ENCODE measurements at places on chromosomes 3 and 15.

- DNase-seq = no peak
Observed at GRCh38 chr15:38376081-38376480, 77.8 kb upstream of the FAM98B start.

GRCh38 chr3:180383332-180384020 is 218.5 kb upstream of the TTC14 start:
- DNase-seq = no peak

DNA sequence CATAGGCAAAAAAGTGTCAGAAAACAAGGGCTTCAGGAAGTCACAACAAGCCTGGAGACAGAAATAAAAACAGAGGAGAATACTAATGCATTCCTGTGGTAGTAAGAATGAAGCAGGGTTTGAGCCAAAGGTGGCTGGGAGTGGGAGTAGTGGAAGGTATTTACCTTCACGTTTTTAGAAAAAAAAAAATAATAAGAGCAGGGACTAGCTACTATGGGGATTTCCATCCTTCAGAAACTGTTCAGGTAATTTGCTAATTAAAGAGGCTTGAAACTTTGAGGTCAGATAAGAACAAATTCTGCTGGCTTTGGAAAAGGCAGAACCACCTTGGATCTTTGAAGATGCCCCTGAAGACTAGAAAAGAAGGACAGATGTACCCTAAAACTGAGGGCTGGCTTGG is 18.4 kb downstream of the ILDR1 start:
- DNase-seq = no peak

DNA sequence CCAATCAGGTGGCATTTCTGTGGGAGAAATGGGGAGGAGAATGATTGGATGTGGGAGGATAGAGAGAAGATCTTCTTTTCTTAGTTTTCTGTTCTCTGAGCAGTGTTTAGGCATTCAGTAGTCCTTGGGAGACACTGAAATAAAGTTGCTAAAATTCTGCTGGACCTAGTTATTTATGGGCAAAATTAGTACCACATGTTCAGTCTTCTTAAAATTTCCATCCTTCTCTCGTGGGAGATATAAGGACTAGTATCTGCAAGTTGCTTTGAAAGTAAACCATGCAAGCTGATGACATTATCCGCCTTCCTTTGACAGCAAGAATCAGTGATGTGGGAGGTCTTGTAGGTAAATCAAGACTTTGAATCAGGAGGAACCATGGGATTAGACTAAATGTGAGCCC is 19.9 kb upstream of the CHST2 start:
- DNase-seq = no peak

DNA sequence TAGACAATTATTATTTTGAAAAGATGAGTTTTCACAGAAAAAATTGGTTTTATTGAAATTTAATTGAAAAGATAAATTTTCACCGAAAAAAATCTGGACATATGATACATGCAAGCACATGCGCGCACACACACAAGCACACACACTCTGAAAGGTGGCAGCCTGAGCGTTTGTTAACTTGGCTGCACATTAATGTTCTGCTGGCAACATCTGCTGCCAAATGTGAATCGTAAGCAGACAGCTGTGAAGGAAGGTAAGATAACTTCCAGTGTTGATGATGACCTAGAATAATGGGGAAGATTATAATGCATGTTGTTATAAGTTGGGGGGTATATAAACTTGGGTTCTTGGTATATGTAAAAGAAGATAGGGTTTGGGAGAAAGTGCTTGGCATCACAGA is 18.4 kb upstream of the CMTM7 start:
- no peak for DNase-seq

DNA sequence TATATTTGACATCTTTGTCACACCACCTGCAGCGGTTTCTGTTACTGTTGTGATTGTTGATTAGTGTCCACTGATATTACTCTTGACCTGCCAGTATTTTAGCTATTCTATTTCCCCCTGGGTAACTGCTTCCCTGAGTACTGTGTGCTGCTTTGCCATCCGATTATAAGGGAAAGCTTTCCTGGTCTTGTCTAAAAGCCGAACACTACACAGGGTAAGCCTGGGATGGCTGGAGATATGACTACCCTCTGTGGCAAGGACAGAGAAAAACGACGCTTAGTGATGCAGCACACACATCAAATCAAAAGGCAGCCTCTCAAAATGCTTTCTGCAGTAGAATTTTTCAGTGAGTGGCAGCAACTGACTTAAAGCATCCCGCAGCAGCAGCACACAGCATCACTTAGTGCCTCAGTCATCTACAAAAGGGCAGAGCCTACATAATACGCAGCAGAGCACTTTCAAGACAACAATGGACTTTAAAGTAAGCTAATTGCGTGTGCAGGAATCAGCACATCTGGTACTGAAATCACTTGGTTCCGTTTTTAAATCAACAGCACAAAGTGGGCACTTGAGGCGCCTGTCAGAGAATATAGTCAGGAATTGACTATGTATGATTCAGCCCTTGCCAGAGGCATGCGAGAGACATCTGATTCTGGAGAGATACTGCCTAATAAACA is 656.3 kb upstream of the TGFBR2 start:
- no peak for DNase-seq

GRCh38 chr3:75048650-75049049 is 434.2 kb upstream of the CNTN3 start:
- DNase-seq = no peak

GRCh38 chr15:40925863-40926658 is 3.1 kb upstream of the DLL4 start:
- no peak for DNase-seq

DNA sequence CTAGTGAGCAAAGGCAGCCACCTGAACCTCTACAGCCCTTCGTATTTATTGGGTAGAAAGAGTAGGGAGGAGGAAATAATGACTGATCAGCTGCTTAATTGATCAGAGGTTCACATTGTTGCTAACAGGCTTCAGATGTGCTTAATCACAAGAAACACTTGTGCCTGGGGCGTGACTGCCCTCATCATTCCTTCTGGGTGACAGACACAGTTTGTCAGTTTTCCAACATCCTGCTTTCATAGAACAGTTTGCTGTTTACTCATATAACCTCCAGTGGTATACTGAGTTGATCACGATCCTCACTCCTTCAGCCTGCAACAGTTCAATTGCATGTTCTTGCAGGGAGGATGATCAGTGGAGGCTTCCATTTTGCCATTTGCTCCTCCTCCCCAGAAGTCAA is 13.6 kb upstream of the CASR start:
- no peak for DNase-seq

GRCh38 chr3:189099505-189100290 is 72.1 kb upstream of the TPRG1 start:
- no peak for DNase-seq

- no peak for DNase-seq
Observed at GRCh38 chr3:29901097-29901496, 620.2 kb downstream of the RBMS3 start.

- no peak for DNase-seq
Observed at GRCh38 chr3:111236836-111237713, 165.5 kb downstream of the NECTIN3 start.

DNA sequence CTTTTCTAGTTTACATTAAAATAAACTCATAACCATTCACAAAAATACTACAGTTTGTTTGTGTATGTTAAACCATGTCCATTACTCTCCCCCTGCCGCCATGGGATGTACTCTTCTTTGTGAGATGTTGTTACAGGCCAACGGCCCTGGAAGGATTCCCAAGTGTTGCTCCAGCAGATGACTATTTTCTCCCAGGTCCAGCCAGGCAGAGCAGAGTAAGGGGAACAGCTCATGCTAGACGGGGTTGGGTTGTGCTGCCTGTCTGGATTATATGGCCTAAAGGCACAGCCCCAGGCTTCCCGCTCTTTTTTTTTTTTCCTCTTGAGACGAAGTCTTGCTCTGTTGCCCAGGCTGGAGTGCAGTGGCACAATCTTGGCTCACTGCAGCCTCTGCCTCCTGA is 24.5 kb upstream of the SLCO2A1 start:
- DNase-seq = no peak

GRCh38 chr3:49842843-49843517 is 13.4 kb downstream of the TRAIP start:
- no peak for DNase-seq

- DNase-seq = no peak
Observed at GRCh38 chr3:81249540-81250029, 511.9 kb downstream of the GBE1 start.

GRCh38 chr15:94196531-94196930 is 34.8 kb upstream of the MCTP2 start:
- DNase-seq = no peak

- DNase-seq = no peak
Observed at GRCh38 chr3:67558426-67558825, 96.0 kb downstream of the SUCLG2 start.

GRCh38 chr3:22720596-22720995 is 482.5 kb upstream of the UBE2E2 start:
- no peak for DNase-seq

All from iPS-NIHi11 (cell line).